Bone marrow (tissue), 2 donors: ENCODE measurements at places on chromosomes 7 and 10.

DNA sequence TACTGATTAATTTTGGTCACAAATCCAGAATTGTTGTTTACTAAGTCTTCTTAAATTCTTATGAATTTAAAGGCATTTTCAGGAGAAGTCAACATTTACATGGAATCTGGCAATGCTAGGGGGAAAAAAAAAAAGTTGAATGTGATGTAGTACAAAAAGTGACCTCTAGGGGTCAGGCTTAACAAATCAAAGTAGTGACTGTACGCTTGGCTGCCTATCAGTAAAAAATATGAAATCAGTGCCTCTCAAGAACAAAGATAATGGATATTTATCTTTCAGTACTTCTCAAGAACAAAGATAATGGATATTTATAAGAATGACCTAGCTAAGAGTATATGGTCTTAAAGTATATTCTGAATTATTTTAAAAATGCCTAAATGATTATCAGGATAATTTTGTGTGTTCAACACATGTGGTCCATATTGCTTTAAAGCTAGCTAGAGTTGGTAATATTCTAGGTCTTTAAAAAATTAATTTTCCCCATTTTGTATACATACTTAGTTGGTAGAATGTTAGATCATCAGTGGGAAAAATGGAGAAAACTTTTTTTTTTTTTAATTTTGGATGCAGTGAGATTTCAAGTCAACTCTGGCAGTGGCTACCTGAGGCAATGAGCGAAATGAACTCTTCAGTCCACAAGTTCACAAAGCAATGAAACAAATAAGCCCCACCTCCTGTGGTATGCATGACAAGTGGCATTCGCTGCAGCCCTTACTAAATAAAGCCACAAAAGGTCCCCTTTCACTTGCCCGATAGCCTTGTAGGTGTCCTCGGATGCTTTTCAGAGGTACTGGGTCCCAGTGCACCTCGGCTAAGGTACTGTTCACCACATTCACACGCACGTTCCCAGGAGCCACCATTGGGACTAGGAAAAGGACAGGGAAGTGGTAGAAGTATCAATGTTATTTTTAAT is 51.2 kb upstream of the LAMB4 start:
- DNase-seq = no peak

- DNase-seq = no peak
Observed at GRCh38 chr10:89611282-89611681, 33.8 kb downstream of the PANK1 start.

DNA sequence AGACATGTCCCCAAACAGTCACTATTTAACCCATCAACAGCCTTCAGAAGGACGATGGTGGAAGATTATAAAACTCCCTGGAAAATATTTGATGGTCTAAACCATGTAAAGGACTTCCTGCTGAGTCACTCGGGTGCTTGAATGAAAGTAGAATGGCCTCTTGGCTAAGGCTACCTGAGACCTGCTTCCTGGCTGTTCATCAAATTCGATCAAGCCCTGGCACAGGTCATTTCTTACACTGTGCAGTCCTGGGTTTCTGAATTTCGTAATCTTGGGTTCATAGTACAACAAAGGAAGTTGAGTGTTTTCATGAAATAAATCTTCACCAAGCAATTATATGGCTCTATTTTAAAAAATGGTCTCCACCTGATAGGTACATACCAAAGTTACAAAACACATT is 260.3 kb upstream of the RNF32 start:
- no peak for DNase-seq

DNA sequence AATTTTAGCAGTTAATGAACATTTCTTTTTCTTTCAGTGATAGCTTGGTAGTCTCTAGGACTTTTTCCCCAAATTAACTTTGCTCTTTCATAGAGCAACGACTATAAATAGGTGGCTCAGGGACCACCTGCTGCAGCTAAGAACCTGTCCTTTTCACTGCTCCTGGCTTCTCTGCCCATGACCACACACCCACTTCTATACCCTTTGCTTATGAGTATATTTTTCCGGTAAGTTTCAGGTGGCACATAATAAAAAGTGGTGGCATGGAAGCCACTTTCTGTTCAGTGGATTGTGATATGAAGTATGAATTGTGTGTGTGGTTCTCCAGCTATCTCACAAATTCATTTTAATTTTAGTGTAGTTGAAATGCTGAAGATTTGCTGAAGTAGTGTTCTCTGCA is 1.2 kb downstream of the ING3 start:
- no peak for DNase-seq

GRCh38 chr7:55178863-55179773 is 160.3 kb downstream of the EGFR start:
- no peak for DNase-seq
